ENCODE measurements at places on chromosomes 2 and 18.
A peak's percentile ranks its signal among the peaks of the same experiment; 100 is the strongest.

- peak; percentile 45 for DNase-seq
These were observed at the start of gene WIPF1 for GRCh38 chr2:174597345-174598047. WIPF1 (minus strand) TSS chr2:174597804; CDS start chr2:174585573, 12,231 bp downstream.

- no peak for DNase-seq
These were observed 50.2 kb upstream of the PLB1 start for GRCh38 chr2:28445448-28446258.

DNA sequence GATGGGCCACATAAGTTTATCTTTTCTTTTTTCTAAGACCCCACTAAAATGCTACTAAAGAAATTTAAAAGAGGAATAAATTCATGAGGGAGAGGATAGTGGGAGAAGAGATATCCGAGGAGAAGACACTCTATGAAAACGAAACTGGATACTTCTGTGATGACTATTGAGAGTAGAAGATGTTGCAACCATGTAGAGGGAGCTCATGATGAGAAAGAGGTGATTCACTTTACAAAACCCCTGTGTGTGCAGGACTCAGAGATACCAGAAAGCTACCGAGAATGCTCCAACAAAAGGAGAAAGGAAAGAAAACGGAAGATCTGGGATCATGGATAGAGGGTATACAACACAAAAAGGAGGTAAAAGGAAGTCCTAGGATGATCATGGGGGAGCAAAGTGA is 34.9 kb downstream of the SLC38A11 start:
- DNase-seq, result no peak

- no peak for DNase-seq
These were observed 124.1 kb downstream of the RAPGEF4 start for GRCh38 chr2:172859581-172860335.

Data from memory B cell (primary cell).